ENCODE measurements at places on chromosomes 5 and 9.
A peak's percentile ranks its signal among the peaks of the same experiment; 100 is the strongest.

DNA sequence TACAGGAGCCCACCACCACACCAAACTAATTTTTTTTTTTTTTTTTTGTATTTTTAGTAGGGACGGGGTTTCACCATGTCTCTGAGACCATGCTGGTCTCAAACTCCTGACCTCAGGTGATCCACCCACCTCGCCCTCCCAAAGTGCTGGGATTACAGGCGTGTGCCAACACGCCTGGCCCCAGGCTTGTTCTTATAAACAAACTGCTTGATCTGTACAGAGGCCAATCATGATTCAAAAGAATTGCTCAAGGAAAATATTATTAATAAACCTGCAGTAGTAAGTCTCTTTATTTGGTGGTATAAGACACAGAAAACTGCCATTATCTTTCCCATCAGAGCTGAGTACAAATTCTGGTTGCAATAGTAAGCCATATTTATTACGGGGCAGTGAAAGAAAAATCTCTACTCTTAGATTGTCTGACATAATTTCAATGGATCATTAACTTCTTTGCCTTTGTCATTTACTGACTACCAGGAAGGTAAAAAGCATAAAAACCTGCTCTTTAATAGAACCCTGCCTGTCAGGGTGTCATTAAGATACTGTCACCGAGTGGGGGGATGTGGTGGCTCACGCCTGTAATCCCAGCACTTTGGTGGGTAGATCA, 33.3 kb downstream of the RASEF start:
- DNase-seq: no peak

GRCh38 chr5:75439276-75439675, 72.2 kb downstream of the CERT1 start:
- DNase-seq: no peak

- DNase-seq: peak; percentile 14
These were observed 32.8 kb downstream of the ARPC5L start for GRCh38 chr9:124894741-124895170.

- DNase-seq: no peak
These were observed 324.8 kb downstream of the CYLC2 start for GRCh38 chr9:103319979-103320378.

DNA sequence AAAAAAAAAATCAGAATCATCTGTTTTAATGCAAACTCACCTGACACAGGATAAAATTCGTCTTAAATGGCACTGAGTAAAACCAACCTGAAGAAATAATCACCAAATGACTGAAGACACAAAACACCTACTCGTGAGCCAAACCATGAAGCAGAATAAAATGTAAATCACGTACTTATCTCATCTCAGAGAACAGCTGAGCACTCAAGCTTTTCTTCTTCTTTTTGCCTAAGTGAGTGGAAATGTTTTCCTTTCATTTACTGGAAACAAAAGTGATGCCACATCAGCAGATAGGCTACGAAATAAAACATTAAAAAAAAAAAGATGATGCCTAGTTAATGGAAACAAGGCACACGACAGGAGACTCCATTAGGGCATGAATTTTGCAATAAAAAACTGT, 36.4 kb downstream of the ATPSCKMT start:
- DNase-seq: no peak

DNA sequence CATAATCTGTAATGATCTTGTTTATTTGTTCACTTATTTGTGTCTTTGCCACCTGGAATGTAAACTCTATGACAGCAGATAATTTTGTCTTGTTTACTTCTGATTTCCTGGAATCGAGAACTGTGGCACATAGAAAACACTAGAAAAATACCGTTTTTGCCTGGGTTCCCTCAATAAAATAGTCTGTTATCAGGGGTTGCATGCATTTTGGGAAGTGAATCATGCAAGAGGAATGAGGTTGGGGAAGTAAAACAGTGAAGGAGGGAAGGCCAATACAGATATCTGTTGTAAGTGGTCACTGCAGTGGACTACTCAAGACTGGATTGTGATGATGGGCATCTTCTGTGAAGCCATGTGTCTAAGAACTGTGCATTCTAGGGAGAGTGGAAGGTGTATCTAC, 45.2 kb upstream of the IL6ST start:
- DNase-seq: no peak

GRCh38 chr9:94504358-94504757, 50.5 kb upstream of the PCAT7 start:
- DNase-seq: no peak

DNA sequence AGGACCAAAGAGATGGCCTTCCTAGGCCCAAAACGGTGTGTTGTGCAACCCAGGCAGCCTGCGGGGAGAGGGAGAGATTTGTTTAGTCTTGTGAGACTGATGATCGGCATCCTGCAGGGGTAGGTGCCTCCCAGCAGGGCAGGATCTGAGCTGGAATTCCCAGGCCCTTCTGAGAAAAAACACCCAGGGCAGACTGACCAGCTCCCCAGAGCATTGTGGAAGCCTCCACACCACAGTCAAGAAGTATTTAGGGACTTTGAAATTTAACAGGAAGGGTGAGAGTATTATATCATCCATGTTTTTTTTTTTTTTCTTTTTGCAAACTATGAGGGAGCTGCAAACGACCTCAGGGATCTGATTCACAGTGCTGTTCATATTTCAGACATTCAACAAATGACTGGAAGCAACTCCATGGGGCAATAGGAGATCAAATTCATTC, 104.5 kb upstream of the LHFPL2 start:
- no peak for DNase-seq

DNA sequence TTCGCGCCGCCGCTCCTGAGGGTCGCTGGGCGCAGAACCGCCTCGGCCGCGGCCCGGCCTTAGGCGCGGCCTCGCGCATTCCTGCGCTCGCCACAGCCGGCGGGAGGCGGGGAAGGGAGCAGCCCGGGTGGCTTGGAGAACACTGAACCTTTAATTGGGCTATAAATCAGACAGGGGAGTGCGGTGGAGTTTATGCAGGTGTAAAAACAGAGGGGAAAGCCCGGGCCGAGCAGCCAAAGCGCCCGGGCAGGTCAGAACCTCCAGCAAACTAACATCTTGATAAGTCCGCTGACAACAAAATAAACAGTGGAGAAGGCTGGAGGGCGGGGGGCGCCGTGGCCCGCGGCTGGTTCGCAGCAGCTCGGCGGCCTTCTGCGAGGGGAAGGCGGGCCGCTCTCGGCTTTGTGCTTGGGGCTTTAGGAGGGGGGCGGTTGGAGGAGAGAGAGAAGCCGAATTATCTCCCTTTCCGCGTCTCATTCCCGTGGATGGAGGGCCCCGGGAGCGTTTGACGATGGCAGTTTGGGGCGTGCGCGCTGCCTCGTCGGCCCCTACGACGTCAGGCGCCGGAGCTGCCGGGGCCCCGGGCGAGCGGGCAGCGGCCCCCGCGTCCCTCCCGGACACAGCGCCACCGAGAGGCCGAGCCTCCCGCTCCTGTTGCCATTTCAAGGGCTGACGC, 11.3 kb downstream of the FOXD1 start:
- no peak for DNase-seq

- peak; percentile 34 for DNase-seq
These were observed at the start of gene SPATA6L for GRCh38 chr9:4666042-4666699. TSS of gene SPATA6L (minus strand) at chr9:4666480. CDS start at chr9:4666250, 230 bp downstream.

- no peak for DNase-seq
These were observed 76.5 kb downstream of the KCTD16 start for GRCh38 chr5:144247131-144247530.

DNA sequence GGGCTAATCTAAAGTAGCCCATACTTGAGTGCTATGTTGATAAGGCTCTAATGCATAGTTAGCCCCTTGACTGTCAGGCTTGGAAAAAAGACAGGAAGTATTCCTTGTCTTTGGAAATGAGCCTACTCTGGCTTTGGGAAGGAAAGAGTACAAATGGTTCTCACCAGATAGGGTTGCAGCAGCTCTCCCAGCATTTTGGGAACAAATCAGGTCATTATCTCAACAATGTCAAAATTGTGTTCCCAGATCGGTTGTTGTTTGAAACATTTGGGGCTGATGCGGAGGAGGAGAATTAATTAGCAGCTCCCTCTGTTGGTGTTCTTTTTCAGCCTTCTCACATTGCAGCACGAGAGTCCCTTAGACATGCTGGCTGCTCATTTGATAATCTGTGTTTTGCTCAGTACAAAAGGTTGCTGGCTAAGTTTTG, 294.7 kb upstream of the DMRT1 start:
- no peak for DNase-seq

DNA sequence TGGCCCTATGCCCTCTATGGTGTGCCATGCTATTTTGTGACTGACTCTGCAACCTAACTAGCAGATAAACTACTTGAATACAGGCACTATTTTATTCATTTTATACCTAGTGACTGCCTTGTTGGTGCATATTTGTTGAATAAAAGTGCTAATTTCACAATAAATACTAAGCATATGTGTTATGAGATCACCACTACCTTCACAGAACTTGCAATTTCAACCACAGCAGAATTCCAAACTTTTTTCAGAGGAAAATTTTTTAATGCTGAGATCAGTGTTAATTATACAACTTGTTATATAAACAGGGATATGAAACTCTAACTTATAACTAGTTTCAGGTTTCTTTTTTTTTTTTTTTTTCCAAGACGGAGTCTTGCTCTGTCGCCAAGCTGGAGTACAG, 94.8 kb downstream of the NR3C1 start:
- DNase-seq: no peak

GRCh38 chr5:151174612-151175101, 17.1 kb upstream of the ANXA6 start:
- DNase-seq: no peak

DNA sequence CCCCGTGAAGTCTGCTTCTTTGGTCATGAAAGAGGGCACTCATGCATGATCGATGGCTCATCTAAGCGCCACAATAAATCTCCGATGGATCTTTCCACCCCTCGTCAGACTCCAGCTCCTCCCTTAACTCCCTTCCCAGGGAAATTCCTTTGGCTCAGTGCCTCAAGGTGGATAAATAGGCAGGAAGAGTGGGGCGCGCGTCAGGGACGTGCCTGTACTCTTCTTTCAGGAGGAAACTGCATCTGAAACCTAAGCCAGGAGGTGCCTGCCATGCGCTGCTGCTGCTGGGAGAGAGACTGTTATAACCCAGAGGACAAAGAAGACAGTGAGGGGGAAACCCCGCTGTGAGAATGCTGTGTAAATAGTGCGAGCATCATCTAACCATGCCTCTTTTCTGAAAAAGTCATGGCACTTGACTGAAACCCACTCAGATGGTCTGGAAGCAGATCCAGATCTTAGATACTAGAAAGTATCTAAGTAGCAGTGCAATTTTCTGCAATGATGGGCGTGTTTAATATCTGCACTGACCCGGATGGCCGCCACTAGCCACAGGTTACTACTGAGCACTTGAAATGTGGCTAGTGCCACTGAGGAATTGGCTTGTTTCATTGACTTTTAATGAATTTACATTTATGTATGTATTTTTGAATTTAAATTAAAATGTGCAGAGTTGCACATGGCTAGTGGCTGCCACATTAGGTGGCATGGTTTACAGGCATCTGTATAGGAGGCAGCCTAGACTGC, 120.3 kb upstream of the BASP1 start:
- no peak for DNase-seq

GRCh38 chr5:96566833-96567587, 95.2 kb upstream of the CAST start:
- no peak for DNase-seq

- no peak for DNase-seq
These were observed 45.7 kb downstream of the SARDH start for GRCh38 chr9:133692364-133692985.

GRCh38 chr5:134508521-134509195, 16.8 kb upstream of the JADE2 start:
- no peak for DNase-seq

GRCh38 chr5:131218392-131218791, 45.5 kb upstream of the CDC42SE2 start:
- no peak for DNase-seq

Data from activated CD8-positive, alpha-beta memory T cell treated with anti-CD3 and anti-CD28 coated beads for 1 hour (primary cell).